Urinary bladder (tissue), 4 donors: ENCODE measurements at places on chromosomes 16 and 17. TPM values are rescaled to one million over a fixed set of nuclear protein-coding genes. Genes with fewer than 3 reads are reported as not detected.

Gene SPATA22
- total RNA-seq = 1.0 TPM

Gene DNAH2
- total RNA-seq = 0.11 TPM

Gene WSCD1
- total RNA-seq = 6.8 TPM

Gene KRTAP4-5
- not detected for total RNA-seq

Gene TUBG1
- total RNA-seq = 15.2 TPM

DNA sequence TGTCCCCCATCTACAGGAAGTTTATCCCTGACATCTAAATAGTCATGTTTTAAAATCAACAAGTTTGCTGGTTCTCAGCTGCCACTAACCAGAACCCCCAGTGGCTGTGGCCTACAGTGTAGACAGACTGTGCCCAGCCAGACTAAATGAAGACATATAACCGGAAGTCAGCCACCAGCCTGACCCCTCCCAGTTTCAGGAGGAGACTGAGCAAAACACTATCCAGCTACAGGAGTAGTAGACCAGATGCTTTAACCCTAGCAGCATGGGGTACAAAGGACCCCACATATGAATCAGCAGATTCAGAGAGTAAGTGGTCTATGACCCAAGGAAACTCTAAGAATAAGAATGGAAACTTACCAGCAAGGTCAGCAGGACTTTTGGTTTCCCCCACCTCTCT lies 83.4 kb downstream of the HIC1 start:
- no peak for DNase-seq

DNA sequence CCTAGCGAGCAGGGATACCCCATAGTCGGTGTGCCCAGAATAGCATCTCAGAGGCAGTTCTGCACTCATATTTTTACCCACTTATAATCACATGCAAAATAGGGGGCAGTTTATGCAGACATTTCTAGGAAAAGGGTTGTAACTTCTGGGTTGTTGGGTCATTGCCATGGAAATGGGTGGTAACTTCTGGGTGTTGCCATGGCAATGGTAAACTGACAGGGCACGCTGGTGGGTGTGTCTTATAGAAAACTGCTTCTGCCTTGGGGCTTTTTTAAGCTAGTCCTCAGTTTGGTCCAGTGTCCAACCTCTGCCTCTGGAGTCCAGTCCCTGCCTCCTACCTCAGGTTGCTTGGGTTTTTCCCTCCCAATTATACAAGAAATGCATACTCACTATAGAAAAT lies 7.4 kb upstream of the SPAG9 start:
- DNase-seq = no peak

GRCh38 chr17:61400066-61400716 lies 548 bp downstream of the TBX2 start:
- no peak for DNase-seq

- no peak for DNase-seq
Observed at GRCh38 chr17:32833076-32833475, 43.8 kb downstream of the MYO1D start.

DNA sequence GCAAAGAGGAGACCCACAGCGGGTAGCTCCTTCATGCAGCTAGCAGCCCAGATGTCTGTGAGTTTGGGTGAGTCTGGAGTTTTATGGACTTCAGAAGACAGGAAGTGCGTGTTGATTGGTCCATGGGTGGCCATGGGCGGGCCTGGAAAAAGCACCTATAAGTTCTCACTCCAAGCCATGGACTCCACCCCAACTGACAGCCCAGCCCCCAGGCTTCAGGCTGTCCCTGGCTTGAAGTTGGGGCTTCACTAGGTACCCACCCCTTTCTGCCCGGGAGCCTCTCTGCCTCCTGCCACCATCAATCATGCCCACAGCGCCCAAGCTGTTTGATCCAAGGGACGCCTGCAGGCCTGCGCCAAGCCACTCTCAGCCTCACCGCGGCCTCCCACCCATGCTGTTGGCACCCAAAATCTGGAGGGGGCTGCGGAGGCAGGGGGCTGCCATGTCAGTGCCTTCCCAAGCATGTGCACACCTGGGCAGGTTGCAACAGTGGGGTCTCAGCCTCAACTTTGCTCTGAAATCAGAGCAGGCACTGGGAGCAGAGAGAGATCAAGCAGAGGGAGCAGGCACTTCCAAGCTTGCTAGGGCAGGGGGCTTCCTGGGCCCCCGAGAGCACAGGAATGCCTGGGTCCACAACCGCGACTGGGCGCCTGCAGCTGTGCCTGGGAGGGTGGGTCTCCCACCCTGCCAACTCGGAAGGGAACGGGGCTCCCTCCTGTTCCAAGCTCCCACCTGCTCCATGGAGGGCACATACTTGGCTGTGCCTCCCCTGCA lies 1503.7 kb downstream of the CDH11 start:
- DNase-seq = no peak

- no peak for DNase-seq
Observed at GRCh38 chr16:87968541-87968940, 17.3 kb downstream of the BANP start.

- DNase-seq = no peak
Observed at GRCh38 chr17:19948116-19948943, 29.3 kb downstream of the AKAP10 start.

- no peak for DNase-seq
Observed at GRCh38 chr17:29595107-29595942, 2.4 kb downstream of the ANKRD13B start.

DNA sequence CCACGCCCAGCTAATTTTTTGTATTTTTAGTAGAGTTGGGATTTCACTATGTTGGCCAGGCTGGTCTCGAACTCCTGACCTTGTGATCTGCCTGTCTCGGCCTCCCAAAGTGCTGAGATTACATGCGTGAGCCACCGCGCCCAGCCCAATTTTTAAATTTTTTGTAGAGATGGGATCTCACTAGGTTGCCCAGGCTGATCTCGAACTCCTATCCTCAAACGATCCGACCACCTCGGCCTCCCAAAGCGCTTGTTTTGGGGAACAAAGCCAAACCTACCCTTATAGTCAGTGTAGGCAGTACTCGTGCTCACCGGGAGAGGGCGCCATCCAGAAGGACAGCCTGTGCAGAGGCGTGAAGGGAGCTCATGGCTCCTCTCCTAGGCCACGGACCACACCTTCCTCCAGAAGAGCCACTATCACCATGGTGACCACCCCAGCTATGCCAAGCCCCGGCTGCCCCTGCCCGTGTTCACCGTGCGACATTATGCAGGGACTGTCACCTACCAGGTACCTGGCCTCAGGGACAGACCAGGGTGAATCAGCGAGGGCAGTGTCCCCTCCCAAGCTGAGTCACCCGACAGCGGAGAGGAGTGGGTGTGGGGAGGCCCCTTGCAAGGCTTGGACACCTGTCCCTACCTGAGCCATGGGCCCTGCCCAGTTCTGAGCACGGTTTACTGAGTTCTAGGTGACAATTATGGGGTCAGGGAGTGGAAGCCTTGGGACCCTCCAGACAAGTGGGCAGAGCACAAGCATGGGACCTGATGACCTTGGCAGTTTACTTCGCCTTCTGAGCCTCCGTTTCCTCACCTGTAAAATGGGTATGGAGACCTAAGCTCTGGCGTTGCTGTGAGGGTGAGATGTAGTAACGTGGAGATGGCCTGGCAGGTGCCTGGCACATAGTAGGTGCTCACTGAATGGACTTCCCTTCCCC lies 13.7 kb downstream of the MYO15B start:
- no peak for DNase-seq

DNA sequence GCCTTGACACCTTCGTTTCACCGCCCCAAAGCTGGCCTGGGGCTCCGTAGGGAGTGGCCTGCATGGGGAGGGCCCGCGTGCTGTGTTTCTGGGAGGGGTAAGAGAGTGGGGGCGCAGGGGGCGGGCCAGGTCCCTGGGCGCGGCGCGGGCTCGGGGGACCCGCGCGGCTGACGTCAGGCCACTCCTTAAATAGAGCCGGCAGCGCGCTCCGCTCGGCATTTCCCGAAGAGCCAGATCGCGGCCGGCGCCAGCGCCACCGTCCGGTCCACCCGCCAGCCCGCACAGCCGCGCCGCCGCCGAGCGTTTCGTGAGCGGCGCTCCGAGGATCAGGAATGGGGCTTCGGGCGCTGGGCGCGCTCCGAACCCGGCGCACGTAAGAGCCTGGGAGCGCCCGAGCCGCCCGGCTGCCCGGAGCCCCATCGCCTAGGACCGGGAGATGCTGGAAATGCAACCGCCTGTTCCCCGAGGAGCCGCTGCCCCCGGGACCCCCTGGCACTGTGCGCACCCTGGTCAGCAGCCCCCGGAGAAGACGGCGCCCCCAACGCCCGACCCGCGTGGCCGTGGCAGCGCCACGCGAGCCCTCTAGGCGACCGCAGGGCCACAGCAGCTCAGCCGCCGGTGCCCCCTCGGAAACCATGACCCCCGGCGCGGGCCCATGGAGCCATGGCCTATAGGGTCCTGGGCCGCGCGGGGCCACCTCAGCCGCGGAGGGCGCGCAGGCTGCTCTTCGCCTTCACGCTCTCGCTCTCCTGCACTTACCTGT lies at the start of gene HS3ST2:
Gene HS3ST2 (plus strand): TSS at position 215 of the 763 bp plus-strand sequence. CDS start 449 bp downstream, at position 664.
- DNase-seq = no peak

- no peak for DNase-seq
Observed at GRCh38 chr17:3002538-3003295, 60.7 kb downstream of the OR1D5 start.

DNA sequence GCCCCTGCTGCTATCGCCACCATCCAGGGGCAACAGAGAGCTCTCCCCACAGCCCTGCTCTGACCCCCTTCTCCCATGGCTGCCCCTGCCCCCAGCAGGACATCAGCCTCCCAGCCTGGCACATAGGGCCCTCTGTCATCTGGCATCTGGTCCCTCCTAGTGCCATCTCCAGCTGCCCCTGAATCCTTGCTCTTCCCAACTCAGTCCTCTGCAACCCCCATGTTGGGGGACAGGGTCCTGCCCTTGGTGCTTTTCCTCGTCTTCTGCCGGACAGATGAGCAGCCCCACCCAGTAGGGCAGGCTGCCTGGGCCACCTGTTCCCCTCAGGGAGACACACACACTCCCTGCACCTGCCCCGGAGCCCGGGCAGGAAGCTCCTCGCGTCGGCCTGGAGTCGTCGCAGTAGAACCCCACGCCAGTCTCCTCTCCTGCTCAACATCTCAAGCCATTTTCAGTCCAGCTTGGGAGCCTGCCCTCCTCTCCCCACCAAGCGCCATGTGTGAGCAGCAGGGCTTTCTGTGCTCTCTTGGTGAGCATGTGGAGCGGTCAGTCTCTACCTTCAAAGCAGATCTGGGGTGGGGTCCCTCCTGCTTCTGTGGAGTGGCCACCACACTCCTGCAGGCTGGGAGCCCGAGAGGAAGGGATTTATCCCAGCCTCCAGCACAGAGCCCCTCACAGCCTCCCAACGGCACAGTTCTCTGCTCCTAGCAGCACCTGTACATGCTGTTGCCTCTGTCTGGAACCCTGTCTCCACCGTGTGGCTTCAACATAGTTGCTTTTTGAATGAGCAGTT lies 28.2 kb downstream of the TNFRSF13B start:
- DNase-seq = no peak

DNA sequence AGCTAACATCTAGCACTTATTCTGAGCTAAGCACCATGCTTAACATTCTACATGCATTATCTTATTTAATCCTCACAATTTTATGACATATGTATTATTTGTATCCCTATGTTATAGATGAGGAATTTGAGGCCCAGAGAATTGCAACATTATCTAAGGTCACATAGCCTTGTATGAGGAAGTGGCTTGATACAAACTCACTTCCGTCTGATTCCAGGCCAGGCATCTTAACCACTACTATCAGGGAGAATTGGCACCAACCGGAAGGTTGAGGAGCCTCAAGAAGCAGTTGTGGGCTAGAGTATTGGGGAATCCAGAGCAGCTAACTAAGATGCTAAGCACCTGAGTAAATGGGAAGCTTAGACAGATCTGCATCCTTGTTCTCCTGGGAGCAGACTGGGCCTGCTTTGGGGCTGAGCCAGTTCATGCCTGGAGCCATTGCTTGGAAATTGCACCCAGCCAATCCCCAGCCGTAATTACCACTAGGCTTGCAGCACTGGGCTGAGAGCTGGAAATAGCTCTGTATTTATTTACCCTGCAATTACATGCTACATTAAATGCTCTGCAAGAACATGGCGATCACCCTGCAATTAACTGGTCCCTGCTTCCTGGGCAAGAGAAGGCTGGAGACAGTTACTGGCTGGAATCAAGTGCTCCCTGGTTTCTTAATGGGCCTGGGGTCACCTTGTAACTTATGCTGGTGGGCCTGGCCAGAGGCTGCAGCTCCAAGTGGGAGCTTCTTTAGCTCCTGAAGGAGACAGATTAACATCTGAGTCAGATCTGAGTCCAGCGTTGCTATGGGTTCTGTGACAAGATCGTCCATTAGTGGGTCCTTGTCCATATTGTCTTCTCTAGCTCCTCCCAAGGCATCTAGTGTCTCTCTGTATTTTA lies 273.1 kb upstream of the CCL2 start:
- DNase-seq = no peak

GRCh38 chr16:27745348-27745747 lies 195.4 kb downstream of the KATNIP start:
- DNase-seq = no peak

- DNase-seq = no peak
Observed at GRCh38 chr17:68294196-68294555, 2.9 kb downstream of the ARSG start.

GRCh38 chr17:51398687-51399086 lies 138.3 kb downstream of the UTP18 start:
- DNase-seq = no peak

GRCh38 chr16:8929086-8929748 lies 34.5 kb downstream of the USP7 start:
- no peak for DNase-seq
